ENCODE measurements at places on chromosomes 7 and 10.

DNA sequence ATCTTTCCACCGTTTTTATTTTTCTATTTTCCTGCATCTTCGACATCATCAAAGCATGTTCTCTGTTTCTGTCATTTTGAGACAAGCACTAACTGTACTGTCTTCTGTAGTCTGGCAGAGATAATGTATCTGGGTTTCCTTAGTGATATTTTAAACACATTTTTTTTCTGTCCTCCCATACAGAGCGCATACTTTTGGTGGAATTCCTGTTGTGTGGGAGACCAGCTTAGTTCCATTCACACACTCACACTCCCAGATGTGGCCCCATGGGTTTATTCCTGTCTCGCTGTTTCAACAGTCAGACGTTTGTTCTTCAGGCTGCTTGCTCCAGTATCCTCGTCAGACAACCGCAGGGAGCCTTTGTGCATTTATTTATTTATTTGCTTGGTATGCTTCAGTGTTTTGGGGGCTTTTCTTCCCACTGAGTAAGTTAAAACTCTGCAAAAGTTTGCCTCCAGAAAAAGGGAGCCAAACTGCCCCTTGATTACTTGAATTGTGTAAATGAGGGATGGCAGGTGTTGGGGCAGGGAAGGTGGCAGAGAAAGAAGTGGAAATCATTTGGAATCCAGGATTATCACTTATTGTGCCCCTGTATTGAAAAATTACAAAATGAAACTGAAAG, 456.8 kb upstream of the KLF6 start:
- DNase-seq: no peak

GRCh38 chr7:67045496-67045995, 48.9 kb downstream of the TYW1 start:
- no peak for DNase-seq

DNA sequence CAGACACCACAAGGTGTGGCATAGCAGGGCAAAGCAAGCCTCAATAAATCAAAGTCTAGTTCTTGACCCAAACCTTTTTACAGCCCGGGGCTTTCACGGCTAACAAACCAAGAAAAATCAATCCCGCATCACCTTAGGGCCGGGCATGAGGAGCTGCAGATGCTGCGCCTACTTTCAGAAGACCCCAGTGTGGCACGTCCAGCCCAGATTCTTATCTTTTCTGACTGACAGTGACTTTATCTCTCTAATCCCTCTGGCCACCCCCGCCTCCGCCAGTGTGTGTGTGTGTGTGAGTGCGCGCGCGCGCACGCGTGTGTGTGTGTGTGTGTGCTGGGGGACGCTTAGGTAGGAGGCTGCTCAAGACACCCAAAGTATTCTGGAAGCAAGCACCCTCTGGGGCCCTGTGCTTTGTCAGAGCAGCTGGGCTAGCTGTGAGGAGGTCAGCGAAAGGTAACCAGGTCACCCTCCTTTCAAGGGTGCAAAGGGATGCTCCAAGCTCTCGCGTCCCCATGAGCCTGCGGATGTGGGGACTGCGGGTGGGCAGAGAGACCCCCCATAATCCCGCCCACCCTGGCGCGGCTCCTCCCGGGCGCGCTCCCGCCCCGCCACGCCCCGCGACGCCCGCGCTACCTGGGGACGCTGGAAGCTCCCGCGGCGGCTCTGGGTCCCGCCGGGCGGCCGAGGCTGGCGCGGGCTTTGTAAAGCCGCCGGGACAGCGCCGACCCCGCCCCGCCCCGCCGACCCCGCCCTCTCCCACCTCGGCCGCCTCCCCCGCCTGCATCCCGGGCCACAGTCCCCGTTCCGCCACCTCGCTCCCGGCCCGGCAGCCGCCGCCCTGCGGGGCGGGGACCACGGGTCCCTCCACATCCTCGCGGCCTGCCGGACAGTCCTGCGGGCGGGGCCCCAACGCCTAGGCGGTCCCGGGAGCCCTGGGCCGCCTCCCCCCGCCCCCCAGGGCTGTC, 57.1 kb upstream of the RHOBTB1 start:
- DNase-seq: no peak

DNA sequence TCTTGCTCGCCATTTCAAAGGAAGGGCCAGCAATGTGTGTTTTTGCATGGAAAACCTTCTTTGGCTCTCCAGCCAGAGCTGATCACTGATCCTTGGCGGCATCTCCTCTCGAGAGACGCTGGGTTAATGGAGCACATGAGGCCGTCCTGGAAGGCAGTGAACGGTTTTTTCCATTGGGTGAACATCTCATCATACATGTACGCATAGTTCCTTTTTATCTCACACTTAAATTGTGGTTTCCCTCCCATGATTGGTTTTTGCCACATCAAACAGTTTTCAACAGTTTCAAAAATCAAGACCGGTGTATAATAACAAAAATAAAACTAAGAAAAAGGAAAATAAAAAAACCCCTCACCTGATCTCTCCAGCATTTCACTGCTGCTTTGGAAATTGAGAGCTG, 276.4 kb downstream of the TCF7L2 start:
- DNase-seq: peak; percentile 4

- no peak for DNase-seq
These were observed 27.2 kb downstream of the EZH2 start for GRCh38 chr7:148856891-148857290.

DNA sequence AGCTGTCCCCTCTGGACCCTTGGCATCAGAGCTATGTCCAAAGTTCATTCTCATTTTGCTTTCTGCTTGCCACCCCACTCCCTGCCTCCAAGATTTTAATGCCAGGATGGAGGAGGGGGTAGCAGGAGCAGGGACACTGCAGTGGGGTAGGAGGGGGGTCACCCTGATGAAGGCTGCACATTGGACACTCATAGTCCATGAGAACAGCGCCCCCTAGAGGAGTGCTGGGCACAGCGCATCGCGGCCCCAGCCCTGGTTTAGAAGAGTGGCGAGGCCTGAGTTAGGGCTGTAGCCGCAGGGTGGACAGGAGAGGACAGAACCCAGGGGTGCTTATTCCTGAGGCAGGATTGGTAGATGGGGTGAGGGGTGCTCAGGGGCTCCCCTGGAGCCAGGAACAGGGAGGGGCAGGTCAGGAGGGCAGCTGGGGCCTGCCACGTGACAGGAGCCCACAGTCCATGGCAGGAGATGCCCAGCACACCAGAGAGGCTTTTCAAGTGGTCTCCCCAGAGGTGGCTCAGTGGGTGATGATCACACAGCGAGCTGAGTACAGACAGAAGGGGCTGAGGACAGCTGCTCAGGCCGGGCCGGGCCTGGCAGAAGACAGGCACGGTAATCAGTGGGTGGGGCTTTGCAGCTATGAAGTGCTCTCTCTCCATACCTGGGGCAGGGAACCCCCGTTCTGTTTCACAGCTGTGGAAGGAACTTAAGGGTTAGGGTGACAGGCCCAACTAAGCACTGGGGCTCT, 71.4 kb downstream of the NEURL1 start:
- no peak for DNase-seq

DNA sequence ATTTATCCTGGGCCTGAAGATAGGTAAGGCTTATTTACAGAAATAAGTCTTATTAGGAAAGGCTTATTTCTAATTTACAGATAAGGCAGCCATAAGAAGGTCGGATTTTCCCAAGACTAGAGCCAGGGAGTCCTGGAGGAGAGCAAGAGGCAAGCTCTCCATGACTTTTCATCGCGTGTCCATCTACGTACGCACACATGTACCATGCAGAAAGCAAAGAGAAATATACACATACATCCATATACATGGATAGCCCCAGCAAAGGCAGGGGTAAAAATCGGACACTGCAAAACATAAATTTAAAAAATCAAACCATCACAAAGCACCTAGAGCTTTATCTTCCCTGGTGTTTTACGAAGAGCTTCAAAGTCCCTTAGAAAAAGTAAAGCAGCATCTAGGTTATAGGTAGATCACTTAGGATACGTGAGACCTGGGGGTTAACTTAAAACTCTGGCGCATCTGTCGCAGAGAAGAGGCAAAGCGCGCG, 25.8 kb upstream of the ZRANB1 start:
- DNase-seq: no peak

DNA sequence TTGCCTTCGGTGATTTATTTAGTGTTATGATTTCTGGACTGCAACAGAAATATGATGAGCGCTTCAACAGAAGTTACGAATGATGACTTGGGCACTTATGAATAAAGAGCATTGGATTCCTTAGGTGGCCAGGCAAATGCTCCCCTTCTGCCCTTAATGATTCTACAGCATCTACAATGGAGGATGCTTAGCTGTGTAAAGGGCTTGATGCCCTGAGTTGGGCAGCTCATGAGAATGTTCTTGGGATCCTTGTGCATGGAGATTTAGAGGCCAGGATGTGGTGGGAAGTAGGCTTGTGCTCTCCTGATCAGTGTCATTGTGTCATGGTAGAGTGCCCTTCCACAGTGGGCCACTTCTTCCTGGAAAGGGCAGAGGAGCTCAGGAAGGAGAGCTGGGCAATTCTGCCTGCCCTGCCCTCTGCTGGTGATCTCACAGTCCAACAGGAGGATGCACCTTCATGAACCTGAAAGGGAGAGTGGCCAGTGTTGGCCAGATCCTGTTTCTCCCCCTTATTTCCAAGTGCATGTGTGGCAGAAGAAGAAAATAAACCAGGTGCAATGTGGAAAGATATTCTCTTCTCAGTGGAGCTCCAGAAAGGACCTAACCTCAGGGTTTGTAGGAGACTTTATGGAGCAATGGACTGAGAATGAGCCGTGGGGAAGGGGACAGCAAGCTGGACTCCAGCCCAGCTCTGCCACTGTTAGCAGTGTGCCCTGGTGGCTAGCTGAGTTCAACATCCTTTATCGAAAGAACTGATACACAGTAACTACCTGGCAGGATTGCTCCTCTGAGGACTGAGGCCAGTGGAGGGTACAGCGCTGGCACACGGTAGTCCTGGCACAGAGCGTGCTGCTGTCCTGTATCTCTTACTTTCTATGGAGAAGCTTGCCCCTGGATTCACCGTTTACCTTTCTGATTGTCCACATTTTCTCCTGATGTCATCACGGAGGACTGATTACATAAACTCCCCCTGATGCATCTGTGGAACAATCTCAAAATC, 182.9 kb downstream of the BMPER start:
- no peak for DNase-seq

DNA sequence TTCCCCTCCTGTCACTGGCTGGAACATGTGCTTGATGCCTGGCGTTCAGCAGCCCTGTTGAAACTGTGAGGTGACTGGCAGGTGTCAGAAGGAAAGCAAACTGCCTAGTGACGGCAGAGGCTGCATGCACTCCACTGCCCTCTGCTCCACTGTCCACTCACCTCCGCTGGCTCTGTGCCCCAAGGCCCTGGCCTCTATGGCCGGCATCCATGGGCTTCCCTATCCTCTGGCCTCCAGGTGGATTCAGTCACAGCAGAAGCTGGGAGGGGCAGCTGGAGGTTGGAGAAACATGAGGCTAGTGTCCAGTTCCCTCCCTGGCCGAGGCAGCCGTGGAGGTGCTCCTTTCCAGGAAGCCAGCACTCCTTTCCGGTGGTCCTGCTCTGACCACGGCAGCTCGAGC, 31.2 kb upstream of the INSIG1 start:
- DNase-seq: no peak

DNA sequence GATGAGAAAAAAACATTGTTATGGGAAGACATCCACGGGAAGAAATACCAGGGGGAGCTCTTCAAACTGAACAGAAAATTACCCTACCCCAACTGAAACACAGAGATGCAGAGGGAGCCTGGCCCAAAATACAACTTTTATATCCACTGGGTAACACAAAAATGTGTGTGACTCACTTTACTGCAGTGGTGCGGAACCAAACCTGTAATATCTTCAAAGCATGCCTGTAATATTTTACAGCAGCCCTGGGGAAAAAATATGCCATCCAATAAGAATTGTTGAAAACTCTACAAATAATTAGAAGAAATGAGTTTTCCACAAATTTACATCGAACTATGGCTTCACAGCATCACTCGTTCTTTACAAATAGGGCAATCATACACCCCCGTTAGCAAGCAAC, 49.8 kb upstream of the SRRM3 start:
- DNase-seq: no peak

DNA sequence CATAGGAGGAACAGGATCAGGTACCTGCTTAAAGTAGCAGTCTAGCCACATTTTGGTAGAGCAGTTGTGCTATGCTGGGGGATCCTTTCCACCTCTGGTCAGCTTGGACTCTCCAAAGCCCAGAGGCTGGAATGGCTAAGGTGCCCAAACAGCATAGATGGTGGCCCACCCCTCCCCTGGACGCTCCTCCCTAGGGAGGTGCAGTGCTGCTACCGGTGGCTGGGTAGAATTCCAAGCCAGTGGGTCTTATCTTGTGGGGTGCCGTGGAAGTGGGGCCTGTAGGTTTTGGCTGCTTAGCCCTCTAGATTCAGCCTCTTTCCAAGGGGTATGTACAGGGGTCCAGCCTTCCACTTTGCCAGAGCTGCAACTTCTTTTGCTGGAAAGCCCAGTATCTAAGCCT, 44.0 kb downstream of the RUNDC3B start:
- DNase-seq: no peak

DNA sequence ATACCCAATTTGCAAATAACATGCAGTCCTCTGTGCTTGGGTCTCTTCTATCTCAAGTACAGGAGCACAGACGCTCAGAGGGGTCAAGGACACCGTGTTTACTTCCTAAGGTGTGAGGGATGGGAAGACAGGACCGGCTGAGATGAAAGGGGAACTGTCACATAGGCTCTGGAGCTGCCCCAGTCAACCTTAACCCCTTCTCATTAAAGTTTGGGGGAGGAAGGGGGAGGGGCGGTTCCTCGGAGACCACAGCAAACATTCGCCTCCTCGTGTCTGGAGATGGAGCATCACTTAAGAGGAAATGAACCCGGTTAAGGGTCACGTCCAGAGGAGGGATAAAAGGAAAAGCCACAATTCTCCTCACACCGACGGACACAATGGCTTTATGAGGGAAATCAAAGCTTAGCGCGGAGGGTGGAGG, 1.1 kb downstream of the SH3PXD2A start:
- DNase-seq: no peak

DNA sequence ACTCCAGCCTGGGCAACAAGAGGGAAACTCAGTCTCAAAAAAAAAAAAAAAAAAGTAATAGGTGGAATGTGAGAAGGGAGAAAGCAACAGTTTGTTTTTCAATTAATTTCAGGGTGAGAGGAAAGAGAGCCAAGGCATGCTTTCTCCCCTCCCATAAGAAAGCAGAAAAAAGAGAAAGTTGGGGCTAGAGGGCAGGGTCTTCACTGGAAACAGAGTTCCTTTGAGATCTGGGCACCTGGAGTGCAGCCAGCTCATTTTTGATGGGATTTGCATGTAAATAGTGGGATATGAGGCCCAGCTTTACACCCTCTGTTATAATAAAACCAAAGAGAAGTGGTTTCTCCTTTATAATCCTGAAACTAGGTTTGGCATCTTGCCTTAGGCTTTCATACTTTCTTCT, 13.8 kb upstream of the STOX1 start:
- no peak for DNase-seq

DNA sequence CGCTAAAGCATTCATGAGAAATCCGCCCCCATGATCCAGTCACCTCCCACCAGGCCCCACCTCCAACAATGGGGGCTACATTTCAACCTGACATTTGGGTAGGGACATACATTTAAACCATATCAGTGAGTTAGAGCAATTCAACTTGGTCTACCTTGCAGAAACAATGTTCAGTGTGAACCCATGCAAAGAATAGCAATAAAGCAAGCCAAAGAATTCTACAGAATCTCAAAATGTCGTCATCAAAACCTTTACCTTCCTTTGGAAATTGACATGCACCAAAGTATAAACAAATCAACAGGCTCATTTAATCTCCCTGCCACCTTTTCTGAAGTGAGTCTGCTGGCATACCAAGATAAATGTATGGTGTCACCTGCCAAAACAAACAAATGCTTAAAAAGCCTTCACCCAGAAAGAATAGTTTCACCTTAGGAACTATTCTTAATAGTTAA, 68.8 kb upstream of the ABLIM1 start:
- DNase-seq: no peak

GRCh38 chr10:119969609-119970008, 77.1 kb downstream of the SEC23IP start:
- DNase-seq: no peak

All from stimulated activated CD4-positive, alpha-beta T cell treated with anti-CD3 and anti-CD28 coated beads, TNF-alpha, amount 100 ng/mL, for 24 hours (primary cell).